Stimulated activated CD4-positive, alpha-beta T cell treated with anti-CD3 and anti-CD28 coated beads, Interleukin-4, amount 100 ng/mL, for 4 hours (primary cell): ENCODE measurements at places on chromosomes 4 and X.

DNA sequence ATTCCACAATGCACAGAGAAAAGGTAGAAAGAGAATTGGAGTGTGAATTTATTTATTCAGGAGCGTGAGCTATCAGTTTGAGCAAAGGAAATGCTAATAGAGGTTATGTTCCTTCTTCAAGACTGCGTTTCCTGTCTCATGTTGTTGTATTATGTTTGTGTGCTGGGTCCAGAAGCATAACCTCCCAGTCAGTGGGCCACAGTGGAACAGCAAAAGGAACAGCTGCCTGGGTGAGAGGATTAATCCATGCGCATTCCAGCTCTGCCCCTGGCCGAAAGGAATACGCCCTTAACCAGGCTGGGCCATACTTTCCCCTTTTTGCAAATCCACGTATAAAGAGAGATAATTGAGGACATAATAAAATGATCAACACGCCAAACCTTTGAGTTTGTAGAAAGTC is 32.4 kb upstream of the ARX start:
- no peak for DNase-seq

DNA sequence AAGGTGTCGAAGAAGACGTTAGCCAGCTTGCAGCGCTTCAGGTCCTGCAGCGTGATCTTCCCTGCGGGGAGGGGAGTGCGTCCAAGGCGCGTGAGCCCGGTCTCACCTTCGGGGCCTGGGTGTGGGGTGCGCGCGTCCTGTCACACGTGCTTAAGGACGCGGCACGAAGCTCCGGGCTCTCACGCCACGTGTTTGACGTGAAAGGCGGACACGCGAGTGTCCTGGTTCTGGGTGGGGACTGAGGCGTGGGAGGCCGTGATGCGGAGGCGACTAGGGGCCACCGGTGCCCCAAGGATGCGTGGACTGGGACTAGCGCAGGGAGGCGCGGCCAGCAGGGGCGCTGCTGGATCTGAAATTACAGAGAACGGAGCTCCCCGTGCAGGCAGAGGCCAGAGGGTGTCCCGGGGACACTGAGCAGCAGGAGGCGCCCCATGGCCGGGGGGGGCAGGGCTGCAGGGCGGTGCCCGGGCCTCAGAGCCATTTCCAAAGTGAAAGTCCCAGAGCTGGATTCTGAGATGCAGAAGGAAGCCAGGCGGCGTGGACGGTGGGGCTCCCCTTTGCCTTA is 20.3 kb upstream of the GTPBP6 start:
- no peak for DNase-seq

GRCh38 chr4:8817813-8818062 is 53.9 kb downstream of the HMX1 start:
- DNase-seq = no peak

DNA sequence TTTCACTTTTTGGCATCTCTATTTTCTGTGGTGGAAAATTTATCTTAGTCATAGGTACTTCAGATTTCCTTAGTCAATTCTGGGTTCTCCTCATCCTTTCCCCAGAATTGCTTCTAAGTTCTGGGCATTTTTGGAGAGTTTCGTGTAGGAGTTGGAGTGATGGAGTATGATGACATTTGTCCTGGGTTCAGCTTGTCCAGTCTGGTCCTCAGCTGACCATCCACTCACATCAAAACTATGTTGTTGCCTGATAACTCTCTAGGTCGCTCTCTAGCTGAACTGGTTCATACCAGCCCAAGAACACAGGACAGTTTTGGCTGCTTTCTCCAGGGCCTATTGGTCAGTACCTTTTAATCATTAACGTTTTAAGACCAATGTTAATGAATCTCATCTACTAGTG is 13.2 kb downstream of the PTTG2 start:
- no peak for DNase-seq

DNA sequence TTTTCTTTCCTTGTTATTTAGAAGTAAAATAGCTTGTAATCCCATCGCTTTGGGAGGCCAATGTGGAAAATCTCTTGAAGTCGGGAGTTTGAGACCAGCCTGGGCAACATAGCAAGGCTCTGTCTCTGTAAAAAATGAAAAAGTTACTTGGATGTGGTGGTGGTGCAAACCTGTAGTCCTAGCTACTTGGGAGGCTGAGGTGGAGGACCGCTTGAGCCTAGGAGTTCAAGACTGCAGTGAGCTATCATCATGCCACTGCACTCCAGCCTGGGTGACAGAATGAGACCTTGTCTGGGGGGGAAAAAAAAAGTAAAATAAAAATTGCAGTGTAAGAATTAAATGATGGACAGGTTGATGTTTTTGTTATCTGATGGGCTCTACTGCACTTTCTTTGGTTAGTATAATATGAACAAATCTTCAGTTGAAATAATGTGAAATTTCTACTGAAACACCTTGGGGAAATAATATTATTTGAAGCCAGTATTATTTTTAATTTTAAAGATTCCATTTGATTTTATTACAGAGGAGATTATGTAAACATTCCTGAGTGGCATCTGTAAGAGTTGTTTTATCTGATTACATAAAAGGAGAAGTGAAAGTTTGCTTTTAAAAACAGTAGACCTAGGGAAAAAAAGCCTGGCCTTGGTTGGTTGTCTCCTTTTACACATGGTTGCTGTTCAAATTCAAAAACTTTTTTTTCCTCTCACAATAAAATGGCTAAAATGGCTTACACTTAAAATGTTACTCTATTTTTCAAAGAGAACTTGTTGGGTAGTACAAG is 10.5 kb upstream of the NDUFC1 start:
- DNase-seq = no peak

GRCh38 chr4:7816771-7817170 is 122.9 kb downstream of the AFAP1 start:
- no peak for DNase-seq

GRCh38 chr4:53640576-53641453 is 49.5 kb upstream of the LNX1 start:
- DNase-seq = no peak

GRCh38 chrX:34063616-34064015 is 68.5 kb downstream of the FAM47A start:
- DNase-seq = no peak
